ENCODE measurements at places on chromosomes 2 and 18.

GRCh38 chr2:120265006-120265405 lies 12.4 kb downstream of the RALB start:
- DNase-seq: no peak

GRCh38 chr18:9048808-9049494 lies 53.5 kb upstream of the NDUFV2 start:
- DNase-seq: no peak

DNA sequence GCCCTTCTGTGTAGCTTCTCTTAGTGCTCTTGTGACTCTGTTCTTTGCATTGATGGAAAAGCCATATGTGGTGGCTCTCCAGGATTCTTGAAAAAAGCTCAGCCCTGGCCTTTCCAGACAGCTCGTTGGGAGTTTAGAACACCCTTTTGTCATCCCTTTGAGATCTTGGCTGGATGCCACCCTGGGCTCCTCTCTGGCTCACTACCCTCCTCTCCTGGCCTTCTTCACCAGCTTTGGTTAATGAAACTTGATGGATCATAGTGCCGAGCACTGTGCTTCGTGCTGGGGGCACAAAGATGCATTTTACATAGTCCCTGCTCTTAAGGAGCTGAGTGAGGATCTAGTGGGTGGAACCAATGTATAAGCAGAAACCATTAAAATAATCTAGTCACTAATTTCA lies 15.6 kb upstream of the FHOD3 start:
- DNase-seq: no peak

- no peak for DNase-seq
Measured at GRCh38 chr18:31977270-31977872, 34.4 kb upstream of the TRAPPC8 start.

GRCh38 chr2:234324116-234324515 lies 172.8 kb downstream of the ARL4C start:
- DNase-seq: no peak

GRCh38 chr18:9619990-9620389 lies 5.6 kb upstream of the PPP4R1 start:
- no peak for DNase-seq

DNA sequence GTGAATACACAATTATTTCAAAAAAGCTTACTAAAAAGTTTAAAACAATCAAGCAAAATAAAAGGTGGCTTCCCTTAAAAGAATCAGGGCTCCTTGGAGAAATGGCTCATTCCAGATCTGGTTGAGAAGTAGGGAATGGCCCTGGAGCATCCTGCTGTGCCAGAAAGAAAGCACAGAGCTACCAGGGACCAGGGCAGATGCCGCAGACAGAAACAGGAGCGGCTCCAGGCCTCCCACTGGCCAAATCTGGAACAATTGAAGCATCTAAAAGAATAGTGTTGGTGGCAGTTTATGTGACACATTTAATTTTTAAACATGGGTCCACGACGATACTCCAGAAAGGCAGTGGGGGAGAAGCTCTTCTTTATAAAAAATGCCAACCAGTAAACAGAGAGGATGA lies 75.5 kb downstream of the GBX2 start:
- no peak for DNase-seq

DNA sequence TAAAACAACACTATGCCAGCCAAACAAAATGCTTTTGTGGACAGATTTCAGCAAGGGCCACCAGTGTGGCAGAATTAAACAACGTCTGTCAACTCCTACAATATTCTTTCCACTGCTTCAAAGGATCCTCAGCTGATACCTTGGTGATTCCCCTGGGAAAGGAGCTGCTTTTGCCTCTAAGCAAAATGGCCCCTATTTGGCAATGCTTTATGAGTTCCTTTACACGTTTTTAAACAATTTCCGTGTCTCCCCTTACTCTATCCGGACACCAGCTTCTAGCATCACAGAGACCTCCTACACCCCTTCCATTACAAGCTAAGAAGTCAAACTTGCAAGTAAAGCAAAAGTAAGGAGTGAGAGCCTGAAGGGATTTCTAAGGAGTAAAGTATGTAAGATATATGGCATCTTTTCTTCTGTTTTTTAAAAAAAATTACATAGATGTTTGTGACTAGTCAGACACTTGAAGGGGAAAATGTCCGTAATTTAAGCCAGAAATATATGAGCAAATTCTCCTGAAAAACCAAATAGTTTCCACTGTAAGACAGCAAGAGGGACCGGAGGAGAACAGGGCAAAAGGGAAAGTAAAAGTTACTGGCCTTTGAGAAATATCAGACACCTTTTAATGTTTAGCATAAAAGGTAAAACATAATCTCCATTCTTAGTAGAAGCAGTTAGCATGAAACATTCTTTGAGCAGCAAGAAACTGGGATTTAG lies 1.9 kb downstream of the SOS1 start:
- DNase-seq: no peak

DNA sequence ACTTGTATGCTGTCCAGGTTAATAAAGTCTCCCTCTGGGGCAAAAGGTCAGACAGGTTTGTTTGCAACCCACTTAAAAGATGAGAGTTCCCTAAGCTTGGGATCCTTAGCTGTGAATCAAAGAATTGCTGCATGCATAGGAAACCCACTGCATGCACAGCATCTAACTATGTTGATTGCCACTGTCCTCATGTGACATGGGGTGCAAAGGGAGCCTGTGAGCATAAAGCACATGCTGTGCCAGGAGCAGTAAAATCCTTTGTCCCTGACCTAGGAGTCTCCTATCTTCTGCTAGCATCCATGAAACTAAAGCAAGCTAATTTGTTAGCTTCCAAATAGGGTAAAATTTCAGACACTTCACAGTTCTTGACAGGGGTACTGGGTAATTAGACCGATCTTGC lies 13.8 kb downstream of the METTL4 start:
- DNase-seq: no peak

GRCh38 chr2:37880551-37880950 lies 44.5 kb upstream of the RMDN2 start:
- no peak for DNase-seq

DNA sequence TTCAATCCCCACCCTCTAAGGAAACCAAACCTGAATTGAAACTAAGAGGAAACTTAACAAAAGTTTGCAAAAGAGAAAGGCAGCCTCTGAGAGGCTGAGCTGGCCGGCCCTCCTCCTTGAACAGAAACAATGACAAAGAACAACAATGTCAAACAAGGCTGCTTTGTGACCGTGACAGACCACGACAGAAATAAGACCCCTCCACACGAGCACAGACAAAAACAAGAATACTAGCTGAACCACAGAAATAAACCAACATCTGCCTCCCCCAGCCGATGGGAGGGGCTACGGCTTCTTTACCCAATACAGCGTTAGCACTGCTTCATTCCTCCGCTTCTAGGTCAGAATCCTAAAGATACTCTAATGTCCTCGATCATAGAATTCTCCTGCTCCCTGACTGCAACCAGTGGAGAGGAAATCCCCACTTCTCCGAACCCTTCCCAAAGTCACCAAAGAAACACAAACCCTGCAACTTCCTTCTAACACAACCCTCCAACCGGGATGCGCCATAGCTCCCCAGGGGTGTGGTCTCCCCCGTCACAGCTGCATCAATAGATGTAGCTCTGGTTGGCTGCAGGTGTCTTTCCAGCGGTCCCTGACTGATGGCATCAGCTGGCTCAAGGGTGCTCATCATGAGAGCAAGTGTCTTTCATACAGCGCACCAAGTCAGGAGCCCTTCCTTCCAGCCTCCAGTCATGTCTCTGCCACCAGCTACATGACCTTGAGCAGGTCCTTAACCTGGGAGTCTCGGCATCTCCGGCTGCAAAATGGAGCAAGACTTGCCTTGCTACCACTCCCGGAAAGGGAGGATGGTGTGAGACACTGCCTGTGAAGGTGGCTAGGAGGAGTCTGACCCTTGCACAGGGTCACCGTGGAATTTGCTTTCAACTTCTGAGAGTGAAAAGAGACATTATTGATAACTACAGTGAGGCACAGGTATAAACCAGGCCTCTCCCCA lies 198.6 kb downstream of the HAUS1 start:
- no peak for DNase-seq

GRCh38 chr2:120383631-120384340 lies 37.9 kb downstream of the INHBB start:
- no peak for DNase-seq

DNA sequence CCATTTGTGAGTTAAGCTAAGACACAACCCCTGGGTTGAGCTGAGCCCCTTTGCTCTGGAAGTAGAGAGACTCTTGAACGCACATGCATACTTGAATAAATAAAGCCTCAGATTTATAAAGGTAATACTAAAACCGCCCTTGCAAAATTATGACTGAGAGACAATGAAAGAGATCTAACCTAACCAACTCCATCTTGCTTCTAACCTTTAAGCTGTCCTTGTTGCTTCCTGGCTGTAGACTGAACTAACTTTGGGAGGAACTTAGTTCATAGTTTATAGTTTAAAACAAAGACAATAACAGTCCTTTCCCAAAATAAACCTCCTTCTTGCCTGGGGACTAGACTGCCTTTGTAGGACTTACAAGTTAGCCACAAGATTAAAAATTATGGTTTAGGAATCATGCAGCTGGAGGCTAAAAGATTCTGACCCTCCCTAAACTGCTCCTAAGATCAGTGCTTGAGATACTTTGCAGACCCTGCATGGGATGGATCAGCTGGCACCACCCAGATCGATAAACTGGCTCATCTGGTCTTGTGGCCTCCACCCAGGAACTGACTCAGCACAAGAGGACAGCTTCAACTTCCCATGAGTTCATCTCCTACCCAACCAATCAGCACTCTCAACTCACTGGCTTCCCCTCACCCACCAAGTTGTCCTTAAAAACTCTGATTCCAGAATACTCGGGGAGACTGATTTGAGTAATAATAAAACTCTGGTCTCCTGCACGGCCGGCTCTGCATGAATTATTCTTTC lies 240.2 kb upstream of the SLC14A2 start:
- DNase-seq: no peak

- DNase-seq: no peak
Measured at GRCh38 chr2:121682396-121683298, 33.4 kb upstream of the CLASP1 start.

DNA sequence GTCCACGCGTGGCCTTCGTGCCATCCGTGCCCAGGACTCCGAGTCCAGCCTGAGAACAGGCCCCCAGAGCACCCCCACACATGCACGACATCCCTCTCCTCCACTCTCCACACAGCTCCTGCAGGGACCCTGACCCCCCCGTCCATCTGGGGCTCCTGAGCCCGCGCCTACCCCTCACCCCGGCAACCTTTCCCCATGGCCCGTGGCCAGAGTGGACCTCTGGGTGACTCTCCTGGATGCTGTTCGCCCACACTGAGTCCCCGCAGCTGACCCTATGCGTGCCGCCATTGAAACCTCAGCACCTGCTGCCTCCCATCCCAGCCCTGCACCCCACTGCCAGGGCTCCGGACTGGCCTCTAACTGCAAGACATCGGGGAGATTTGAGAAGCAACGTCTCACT lies 132.0 kb upstream of the PXDN start:
- no peak for DNase-seq

- DNase-seq: no peak
Measured at GRCh38 chr18:8661754-8662559, 43.4 kb upstream of the MTCL1 start.

- DNase-seq: no peak
Measured at GRCh38 chr2:233354500-233354924, 218 bp downstream of the DGKD start.

GRCh38 chr2:7272210-7272609 lies 355.0 kb downstream of the RNF144A start:
- no peak for DNase-seq

DNA sequence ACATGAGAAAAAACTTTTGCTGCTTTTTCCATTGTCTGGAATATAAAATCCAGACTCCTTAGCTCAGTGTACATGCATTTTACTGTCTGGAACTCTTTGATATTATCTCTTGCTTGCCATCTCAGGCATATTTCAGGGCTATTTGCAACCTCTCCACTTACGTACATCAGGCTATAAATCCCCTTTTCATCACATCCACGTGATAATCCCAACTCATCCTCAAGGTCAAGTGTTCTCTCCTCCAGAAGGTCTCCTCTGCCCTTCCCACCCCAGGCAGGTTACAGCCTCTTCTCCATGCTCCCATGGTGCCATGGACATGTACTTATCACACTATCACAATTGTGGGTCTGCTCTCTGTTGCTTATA lies 202.5 kb upstream of the RBMS1 start:
- DNase-seq: no peak

DNA sequence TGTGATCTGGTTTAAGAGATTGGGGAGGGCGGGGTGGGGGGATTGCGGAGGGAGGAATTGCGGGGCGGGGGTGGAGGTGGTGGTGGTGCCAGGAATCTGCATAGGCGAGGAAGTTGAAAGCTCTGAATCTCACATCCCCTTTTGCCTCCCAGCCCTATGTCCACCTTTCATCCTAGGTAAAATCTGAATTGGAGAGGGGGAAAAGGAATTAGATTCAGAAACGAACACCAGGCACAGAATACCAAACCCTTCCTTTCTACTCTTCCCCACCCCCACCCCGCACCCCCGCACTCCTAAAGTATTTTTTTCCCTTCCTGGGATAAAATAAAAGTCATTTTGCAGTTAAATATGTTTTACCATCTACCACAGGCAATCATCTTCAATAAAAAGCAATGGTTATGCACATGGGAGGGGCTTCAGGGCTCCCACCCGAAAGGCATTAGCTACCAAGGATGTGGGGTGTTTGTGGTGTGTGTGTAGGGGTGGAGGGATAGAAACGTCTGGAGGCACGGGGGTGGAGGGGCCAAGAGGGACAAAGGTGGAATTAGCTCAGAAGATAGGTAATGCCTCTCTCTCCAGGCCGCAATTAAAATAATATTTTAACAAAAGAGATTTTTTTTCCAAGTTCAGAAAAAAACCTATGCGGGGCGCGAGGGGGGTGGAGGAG lies 1.8 kb downstream of the IGFBP5 start:
- no peak for DNase-seq

DNA sequence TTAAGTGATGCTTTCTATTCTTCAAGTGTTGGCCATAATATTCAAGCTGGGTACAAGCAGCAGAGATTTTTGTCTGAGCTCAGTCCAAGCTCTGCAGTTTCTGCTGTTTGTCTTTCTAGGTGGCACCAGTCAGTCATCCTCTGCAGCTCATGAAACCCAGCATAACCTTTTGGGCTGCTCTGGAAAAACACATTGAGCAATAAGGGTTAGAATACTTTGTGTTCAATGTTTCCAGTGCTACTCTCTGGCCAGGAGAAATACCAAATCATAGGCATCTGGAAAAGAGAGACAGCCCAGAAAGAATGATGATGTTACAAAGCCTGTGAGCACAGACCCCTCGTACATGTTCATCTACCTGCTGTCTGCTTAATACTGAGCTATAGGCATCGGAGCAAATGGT lies 19.5 kb upstream of the WIPF1 start:
- DNase-seq: no peak

DNA sequence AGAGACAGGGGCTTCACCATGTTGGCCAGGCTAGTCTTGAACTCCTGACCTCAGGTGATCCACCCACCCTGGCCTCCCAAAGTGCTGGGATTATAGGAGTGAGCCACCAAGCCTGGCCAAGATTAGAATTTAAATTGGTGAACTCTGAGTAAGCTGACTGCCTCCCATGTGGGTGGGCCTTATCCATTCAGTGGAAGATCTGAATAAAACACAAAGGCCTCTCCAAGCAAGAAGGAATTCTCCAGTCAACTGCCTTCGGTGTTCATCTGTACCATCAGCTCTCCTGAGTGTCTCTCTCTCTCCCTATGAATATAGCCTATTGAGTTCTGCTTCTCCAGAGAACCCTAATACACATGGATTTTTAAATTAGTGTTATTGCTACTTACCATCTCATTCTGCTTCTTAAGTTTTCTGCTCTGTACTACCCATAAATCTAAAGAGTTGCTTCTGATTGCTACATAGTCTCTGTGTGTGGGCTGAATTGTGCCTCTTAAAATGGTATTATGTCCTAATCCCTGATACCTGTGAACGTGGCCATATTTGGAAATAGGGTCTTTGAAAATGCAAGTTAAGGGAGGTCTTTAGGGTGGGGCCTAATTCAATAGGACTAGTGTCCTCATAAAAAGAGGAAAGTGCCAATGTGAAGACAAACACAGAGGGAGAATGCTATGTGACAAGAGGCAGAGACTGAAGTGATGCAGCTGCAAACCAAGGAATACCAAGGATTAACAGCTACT lies 36.3 kb downstream of the FBXO11 start:
- no peak for DNase-seq

Data from brain pericyte (primary cell).